Activated CD4-positive, alpha-beta T cell treated with anti-CD3 and anti-CD28 coated beads, Interleukin-2, Interleukin-6, amounts not matched to agents 100 ng/mL and 50 ng/mL, durations not matched to agents 16 hours and 8 hours (primary cell): ENCODE measurements at places on chromosomes 4 and X.

DNA sequence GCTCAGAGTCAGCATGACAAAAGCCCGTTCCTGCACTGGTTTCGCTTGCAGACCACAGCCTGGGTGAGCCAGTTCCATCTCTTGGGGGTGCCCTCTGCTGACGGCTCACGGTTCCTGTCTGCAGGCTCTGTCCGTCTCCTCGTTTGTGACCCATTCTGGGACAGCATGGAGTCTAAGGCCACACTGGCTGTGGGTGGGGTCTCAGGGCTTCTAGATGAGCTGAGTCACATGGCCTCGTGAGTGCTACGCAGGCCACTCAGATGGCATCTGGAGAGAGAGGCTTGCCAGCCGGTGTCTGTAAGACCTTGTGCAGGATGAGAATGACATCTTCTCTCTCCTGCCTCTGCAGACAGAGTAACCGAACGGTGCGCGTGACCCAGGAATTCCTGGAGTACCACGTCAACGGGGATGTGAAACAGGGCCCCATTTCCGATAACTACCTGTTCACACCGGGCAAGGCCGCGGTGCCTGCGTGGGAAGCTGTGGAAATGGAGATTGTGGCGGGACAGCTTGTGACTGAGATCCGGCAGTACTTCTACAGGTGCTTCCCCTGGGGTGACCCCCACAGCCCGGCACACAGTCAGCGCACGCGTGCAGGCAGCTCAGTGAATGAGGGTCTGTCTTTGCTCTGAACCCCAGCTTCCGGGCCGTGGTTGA lies 31.6 kb upstream of the MRFAP1 start:
- no peak for DNase-seq

GRCh38 chrX:63350941-63351616 lies at the start of gene SPIN4:
SPIN4 (minus strand) TSS chrX:63351332; CDS start chrX:63350819, 513 bp downstream.
- DNase-seq, result peak; percentile 84

GRCh38 chrX:71091263-71091662 lies 4.4 kb upstream of the FOXO4 start:
- no peak for DNase-seq

GRCh38 chr4:6313216-6313615 lies 43.6 kb downstream of the WFS1 start:
- DNase-seq, result no peak

DNA sequence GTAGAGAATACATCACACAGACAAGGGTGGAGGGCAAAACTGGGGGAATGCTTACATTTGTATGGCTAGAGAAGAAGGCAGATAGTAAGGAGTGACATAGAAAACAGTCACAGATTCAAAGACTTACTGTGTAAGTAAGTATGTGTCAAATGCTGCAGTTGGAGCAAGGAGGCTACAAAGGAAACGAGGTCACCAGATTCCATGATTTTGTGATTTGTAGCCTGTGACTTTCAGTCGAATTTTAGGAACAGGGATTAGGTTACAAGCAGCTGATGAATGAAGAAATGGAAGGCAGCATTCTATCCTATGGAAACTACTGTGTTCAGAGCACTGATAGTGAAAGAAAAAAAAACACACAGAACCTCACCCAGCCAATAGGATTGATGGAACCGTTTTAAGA lies 407.9 kb downstream of the IL15 start:
- DNase-seq, result no peak

GRCh38 chr4:98516042-98516440 lies 142.4 kb downstream of the TSPAN5 start:
- no peak for DNase-seq

GRCh38 chrX:152177497-152178269 lies 39.3 kb upstream of the MAGEA10 start:
- DNase-seq, result no peak

- DNase-seq, result peak; percentile 13
Observed at GRCh38 chrX:30593440-30594200, 16.1 kb upstream of the TASL start.

DNA sequence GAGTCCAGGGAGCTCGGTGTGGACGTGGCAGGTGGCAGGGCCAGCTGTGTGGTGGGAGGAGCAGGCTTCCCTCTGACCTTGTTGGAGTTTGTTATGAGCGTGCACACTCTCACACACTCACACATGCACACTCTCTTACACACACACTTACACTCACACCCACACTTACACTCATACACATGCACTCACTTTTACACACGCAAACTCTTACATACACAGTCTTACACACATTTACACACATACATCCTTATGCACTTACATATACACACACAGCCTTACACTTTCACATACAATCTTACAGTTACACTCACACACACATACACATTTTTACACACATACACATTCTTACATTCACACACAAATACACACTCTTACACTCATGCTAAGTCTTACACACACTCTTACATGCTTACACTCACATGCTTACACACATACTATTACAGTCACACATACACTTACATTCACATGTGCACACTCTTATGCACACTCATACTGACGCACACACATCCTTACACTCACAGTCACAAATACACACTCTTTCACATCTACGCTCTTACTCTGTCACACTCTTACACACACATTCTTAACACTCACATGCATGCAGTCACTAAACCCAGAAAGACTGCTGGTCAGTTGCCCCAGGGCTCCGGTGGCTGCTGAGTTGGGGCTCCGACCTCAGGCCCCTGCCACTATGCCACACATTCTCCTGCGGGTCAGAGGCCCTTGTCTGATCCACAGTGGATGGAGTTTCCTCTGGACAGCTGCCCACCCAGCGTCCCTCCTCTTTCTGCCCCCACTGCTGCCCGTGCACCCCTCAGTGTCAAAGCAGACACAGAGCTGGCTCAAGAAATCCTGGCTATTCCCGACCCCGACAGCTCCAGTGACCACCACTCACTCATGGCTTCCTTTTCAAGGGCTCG lies 95.8 kb downstream of the ADRA2C start:
- DNase-seq, result no peak

GRCh38 chrX:19440713-19441112 lies 74.6 kb downstream of the MAP3K15 start:
- no peak for DNase-seq

DNA sequence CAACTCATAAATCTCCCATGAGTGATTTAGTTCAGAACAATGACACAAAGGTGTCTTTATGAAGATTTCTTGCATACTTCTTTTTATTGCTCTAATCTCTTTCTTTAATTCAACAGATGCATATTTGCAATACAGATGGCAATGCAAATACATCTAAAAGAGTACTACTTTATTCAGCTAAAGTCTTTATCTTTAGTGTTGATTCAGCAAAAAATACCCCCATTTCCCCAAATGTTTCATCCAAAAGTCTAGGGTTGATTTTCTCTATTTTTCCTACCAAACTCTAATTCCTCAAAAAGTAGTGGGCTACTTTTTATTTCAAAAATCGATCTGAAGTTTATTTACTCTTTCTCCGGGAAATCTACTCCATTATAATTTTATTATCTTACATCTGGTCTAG lies 1055.2 kb downstream of the STIM2 start:
- DNase-seq, result no peak

- DNase-seq, result no peak
Observed at GRCh38 chrX:57267308-57267707, 19.2 kb upstream of the FAAH2 start.

DNA sequence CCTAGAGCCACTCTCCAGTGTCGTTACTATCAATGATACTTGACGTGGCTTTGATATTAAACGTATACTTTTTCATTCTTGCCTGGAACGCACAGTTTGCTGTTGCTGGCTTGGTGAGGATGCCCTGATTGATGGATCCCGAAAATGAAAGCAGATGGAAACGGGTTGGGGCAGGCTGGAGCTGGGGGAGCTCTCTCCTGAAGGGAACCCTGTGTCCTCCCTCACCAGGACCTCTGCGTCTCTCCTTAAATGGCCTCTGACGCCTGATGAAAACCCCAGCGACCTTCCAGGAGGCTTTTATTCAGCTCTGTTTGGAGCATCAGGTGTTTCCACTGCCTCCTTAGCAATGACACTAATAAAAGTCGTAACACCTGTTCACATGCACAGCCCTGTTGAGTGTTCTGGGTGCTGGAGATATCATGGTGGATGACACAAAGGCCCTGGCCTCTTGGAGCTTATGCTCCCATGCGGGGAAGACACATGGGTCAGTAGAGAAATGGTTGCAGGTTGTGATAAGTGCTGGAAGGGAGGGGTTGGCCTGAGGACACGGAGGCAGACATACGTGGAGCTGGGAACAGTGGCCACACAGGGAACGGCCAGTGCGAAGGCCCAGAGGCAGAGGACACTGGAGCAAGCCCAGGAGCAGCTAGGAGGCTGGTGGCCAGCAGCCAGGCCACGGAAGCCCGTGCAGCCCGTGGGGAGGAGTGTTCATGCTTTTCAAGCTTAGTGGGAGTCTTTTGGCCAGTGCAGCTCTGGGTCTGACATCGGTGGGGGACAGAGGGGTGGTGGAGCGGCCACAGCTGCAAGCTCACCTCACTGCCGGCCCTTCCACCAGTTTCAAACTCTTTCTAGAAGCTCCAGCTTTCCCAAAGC lies 7.5 kb downstream of the MSANTD1 start:
- DNase-seq, result no peak

- DNase-seq, result no peak
Observed at GRCh38 chrX:1283741-1284140, 15.1 kb downstream of the CSF2RA start.

GRCh38 chrX:46279925-46280313 lies 265.3 kb downstream of the ZNF674 start:
- peak; percentile 53 for DNase-seq

GRCh38 chr4:186854256-186854655 lies 130.6 kb upstream of the FAT1 start:
- no peak for DNase-seq

- DNase-seq, result no peak
Observed at GRCh38 chr4:113013751-113014150, 35.7 kb upstream of the ANK2 start.
